ENCODE measurements at places on chromosomes 4 and X.

- DNase-seq: no peak
Measured at GRCh38 chr4:114603497-114603896, 4.9 kb downstream of the UGT8 start.

- no peak for DNase-seq
Measured at GRCh38 chr4:180493299-180493698, 1749.9 kb upstream of the TENM3 start.

DNA sequence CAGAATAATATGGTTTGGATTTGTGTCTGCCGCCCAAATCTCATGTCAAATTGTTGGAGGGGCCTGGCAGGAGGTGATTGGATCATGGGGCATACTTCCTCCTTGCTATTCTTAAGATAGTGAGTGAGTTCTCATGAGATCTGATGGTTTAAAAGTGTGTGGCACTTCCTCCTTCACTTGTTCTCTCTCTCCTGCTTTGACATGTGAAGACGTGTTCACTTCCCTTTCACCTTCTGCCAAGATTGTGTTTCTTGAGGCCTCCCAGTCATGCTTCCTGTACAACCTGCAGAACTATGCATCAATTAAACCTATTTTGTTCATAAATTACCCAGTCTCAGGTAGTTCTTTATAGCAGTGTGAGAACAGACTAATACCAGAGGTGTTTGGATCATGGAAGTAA lies 325.7 kb upstream of the GIMD1 start:
- DNase-seq: no peak

DNA sequence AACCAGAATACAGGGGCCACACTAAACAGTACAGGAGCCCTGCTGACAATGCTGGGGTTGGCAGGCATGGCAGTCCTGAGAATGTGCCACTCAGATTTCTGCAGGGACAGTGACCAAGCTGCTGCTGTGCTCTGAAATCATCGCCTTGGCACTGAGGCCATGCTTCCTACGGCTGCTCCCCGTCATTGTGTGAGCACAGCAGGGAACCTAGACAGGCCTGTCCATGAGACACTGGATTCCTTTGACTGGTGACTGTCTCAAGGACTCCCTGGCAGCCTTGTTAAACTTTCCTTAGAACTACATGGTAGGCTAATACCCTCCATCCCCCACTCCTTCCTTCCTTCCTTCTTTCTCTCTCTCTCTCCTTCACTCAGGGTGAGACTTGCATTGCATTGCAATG lies 111.4 kb downstream of the LUZP4 start:
- no peak for DNase-seq

DNA sequence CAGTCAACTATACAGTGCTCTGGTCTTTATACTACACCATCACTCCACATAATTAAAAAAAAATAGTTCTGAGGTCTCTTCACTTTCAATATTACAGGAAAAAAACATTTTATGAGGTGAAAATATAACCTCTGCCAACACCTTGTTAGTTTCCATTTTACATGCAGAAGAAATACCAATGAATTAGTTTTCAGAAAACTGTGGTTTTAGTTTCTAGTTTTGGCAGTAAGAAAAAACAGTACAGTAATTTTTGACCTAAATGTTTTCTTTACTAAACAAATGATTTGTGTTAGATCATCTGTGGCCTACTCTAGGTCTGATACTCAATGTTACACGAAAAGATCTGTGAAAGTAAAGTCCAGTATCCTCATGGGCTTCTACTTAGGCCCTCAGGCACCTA lies 10.0 kb downstream of the SULT1E1 start:
- no peak for DNase-seq

GRCh38 chr4:159401791-159402380 lies 299.0 kb downstream of the RAPGEF2 start:
- no peak for DNase-seq

GRCh38 chrX:11465648-11466411 lies 172.6 kb downstream of the AMELX start:
- no peak for DNase-seq

DNA sequence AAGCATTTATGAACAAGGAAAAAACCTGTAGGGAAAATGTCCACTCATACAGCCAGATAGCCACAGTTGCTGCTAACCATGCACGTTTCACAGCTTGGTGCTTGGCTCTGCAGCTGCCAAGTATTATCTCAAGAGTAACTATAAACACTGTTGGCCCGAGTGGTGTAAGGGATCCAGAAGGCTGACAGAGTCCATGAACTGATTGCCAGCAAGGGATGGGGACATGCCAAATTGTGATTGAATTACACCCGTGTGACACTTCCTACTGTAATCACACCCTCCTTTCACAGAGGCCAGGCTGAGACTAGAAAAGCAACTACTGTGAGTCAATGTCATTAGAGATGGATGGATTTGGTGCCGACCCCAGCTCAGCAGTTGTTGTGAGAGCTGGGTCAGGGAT lies 223.9 kb upstream of the ANKRD50 start:
- DNase-seq: no peak

GRCh38 chr4:146333187-146333894 lies 119.0 kb downstream of the REELD1 start:
- DNase-seq: peak; percentile 1

DNA sequence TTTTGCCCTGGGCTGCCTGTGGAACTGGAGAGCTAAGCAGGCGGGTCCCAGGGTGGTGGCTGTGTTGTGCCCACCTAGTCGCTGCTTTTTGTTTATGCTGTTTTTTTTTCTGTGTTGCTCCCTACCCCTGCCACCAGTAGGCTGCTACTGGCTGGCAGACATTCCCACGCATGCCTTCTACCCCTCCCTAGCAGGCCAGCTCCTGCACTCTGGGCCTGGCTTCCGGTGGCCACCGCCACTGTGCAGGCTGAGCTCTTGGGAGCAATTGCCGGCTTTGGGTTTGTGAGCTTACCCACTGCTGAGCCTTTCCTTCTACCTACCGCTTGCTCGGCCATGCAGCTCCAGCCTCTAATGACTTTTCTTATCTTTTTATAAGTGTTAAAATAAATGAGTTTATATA lies 57.6 kb downstream of the RBM46 start:
- DNase-seq: no peak

DNA sequence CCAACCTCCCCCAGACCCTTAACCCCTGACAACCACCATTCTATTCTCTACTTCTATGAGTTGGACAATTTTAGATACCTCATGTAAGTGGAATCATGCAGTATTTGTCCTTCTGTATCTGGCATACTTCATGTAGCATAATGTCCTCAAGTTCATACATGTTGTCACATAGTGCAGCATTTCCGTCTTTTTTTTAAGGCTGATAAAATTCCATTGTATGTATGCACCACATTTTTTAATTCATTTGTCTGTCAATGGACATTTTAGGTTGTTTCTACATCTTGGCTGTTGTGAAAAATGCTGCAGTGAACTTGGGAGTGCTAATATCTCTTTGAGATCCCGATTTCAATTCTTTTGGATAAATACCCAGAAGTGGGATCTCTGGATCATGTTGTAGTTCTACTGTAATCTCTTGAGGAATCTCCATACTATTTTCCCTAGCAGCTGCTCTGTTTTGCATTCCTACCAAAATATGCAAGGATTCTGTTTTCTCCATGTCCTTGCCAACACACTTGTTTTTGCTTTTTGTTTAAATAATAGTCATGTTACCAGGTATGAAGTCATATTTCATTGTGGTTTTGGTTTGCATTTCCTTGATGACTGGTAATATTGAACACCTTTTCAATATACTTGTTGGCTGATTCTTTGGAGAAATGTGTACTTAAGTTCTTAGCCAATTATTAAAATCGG lies 48.8 kb upstream of the ADAD1 start:
- no peak for DNase-seq

GRCh38 chr4:87240341-87240740 lies 19.9 kb upstream of the KLHL8 start:
- no peak for DNase-seq

DNA sequence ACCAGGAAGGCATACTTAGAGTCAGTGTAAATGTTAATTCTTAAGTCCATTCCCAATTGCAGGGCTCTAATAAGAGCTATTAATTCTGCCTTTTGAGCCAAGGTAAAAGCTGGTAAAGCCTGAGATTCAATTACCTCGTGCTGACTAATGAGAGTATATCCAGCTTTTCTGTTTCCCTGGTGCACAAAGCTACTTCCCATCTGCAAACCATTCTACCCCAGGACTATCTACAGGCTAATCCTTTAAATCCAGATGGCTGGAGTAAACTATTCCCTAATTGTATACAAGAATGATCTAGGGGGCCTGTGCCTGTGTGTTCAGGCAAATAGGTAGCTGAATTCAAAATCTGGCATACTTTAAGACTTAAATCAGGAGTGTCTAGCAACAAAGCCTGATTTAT lies 365.0 kb downstream of the GPM6A start:
- no peak for DNase-seq

DNA sequence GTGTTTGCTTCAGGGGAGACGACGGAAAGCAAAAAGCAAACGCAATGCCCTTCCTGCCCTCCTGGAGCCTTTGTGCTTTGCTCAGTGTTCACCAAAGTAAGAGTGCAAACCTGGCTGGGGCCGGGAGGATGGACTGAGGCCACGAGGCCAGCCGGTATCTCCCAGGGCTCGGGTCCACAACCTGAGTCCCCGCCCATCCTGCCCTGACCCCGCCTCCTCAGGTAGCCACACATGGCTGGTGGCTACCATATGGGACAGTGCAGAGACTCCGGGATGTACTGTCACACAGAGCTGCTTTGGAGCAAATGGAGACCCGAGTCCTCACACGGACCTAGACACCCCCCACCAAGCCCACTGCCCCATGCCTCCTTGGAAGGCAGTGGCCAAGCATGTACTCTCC lies 4.8 kb downstream of the ATP2B3 start:
- no peak for DNase-seq

GRCh38 chr4:111417521-111417920 lies 727.7 kb upstream of the FAM241A start:
- DNase-seq: no peak

DNA sequence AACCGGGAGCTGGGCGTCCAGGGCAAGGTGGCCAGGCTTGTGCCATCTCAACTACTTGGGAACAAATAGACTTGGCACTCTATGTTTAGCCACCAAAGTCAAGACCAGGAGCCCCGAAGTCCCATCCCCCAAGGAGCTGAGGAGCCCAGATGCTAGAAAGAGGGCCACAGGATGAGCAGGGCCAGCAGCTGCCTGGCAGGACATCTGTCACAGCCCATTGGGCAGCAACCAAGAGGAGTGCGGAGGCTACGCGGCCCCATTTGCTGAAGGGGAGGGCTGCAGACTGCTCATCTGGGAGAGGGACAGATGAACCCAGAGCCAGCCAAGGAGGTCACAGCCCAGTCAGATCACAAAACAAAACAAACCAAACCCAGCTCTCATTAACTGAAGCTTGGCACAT lies 22.9 kb upstream of the SOWAHD start:
- DNase-seq: no peak

GRCh38 chr4:18319431-18319830 lies 297.9 kb upstream of the LCORL start:
- no peak for DNase-seq

Data from stimulated activated CD4-positive, alpha-beta T cell treated with anti-CD3 and anti-CD28 coated beads, Interleukin-4, amount 100 ng/mL, for 48 hours (primary cell).